ENCODE measurements at places on chromosomes 12 and 14. TPM values are rescaled to one million over a fixed set of nuclear protein-coding genes. Genes with fewer than 3 reads are reported as not detected.

DPF3 gene
- total RNA-seq = 11.4 TPM

ANKRD9 gene
- total RNA-seq = 8.4 TPM

MYF6 gene
- total RNA-seq = not detected

PDE3A gene
- total RNA-seq = 2.4 TPM

KRT82 gene
- not detected for total RNA-seq

MANSC1 gene
- total RNA-seq = 4.7 TPM

TAS2R8 gene
- total RNA-seq = not detected

SIX4 gene
- 0.88 TPM for total RNA-seq

TAS2R42 gene
- not detected for total RNA-seq

SSPN gene
- under 0.01 TPM for total RNA-seq

AQP5 gene
- under 0.01 TPM for total RNA-seq

LTBR gene
- 46.2 TPM for total RNA-seq

EIF2B1 gene
- total RNA-seq = 54.2 TPM

KCNK13 gene
- total RNA-seq = not detected

PRPH gene
- not detected for total RNA-seq
